Stimulated activated CD8-positive, alpha-beta memory T cell treated with anti-CD3 and anti-CD28 coated beads, Interleukin-7, amount 100 ng/mL, for 48 hours (primary cell): ENCODE measurements at places on chromosomes 7 and 10.

GRCh38 chr10:23512355-23513058 lies 73.6 kb downstream of the OTUD1 start:
- no peak for DNase-seq

- no peak for DNase-seq
Observed at GRCh38 chr7:158051776-158052175, 535.8 kb downstream of the PTPRN2 start.

GRCh38 chr7:105257338-105257737 lies 131.4 kb downstream of the SRPK2 start:
- no peak for DNase-seq

GRCh38 chr10:114026189-114027040 lies 17.3 kb upstream of the ADRB1 start:
- DNase-seq, result no peak

- no peak for DNase-seq
Observed at GRCh38 chr7:87920578-87920977, 13.5 kb upstream of the ADAM22 start.

- DNase-seq, result no peak
Observed at GRCh38 chr7:114567416-114567815, 152.8 kb downstream of the FOXP2 start.

GRCh38 chr10:112875476-112876267 lies 74.4 kb upstream of the TCF7L2 start:
- DNase-seq, result no peak

GRCh38 chr10:97169063-97169462 lies 16.7 kb downstream of the SLIT1 start:
- no peak for DNase-seq

DNA sequence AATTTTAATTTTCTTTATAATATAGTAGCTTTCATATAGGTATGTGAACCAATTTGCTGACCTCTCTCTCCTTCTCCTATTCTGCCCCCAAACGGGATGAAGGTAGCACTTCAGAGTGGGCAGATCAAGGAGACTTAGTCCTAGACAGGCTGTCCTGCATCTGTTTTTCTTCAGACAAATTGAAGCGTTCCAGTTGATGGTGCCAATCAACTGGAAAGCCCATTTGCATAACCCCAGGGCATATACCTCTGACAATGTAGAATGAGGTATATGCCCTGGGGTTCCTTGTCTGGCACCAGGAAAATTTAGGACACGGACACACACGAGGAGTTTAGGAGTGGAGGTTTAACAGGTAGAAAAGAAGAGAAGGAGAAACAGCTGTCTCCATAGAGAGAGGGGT lies 502.9 kb downstream of the HTR7 start:
- DNase-seq, result no peak

DNA sequence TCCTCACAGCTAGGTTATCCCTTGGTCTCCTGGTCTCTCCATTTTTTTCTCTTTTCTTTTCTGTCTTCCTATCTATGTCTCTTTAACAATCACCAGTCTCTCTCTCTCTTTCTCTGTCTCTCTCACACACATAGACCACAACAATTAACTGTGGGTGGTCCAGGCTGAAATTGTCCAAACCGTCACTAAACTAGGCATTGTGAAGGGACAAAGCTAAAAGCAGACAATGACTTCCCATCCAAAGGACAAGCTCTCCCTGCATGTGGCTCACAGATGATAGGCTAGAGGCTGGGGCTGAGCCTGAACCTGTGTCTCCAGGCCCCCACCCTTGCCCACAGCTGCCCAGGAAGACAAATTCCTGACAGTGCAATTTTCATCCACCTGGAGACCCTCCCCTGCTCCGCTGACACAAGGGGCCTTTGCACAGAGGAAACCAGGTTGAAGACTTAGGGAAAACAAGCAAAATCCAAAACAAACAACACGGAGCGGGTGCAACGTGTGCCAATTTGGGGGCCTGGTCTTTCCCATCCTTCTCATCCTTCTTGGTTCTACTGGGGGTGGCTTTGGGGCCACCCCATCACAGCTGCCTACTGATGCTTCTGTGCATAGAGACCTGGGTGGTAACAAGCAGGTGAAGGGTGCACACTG lies 755.4 kb downstream of the GRID1 start:
- no peak for DNase-seq

DNA sequence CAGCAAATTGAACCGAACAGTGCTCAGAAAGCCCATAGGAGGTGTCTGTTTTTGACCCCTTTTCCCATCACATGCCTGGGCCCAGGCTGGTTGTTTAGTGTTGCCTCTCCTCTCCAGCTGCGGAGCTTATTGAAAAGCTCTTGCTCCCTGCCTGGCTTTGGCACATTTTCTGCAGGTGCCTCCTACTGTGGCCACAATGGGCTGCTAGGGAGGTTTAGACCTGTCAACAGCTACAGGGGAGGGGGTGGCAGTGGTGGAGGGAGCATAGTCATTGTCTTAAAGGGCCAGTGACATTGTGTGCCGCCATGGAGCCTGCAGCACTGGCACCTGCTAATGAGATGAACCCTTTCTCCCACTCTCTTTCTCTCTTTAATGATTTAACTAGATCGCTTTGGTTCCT lies 13.2 kb upstream of the ENO4 start:
- no peak for DNase-seq

DNA sequence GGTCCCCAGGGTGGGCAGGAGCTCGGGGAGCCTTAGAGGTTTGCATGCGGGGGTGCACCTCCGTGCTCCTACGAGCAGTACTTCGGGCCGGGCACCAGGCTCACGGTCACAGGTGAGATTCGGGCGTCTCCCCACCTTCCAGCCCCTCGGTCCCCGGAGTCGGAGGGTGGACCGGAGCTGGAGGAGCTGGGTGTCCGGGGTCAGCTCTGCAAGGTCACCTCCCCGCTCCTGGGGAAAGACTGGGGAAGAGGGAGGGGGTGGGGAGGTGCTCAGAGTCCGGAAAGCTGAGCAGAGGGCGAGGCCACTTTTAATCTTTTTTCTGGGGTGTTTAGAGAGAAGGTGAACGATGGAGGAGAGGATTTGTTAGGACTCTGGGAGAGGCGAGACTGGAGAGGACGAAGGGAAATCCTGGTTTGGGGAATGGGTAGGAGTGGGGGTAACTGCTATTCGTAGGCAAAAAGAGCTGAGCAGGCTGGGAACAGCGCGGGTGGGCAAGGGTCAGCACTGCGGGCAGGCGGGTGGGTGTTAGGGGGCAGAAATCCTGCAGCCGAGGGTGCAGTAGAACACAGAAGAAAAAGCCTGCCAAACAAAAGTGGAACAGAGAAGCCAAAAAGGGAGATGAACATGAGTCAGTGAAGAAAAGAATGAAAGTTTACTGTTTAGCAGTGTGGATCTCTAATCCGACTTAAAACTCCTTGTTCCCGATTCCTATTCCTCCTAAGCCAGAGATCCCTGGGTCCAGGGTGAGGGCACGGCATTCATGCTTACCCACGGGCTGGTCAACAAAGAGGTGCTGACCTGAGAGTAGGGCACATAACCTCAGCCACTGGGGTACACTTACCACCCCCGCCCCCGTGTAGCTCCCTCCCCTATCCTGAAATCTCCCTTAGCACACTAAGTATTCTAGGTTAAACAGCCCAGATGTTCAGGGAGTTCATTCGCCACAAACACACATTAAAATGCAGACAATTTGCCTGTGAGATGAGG lies 26.9 kb downstream of the PRSS2 start:
- no peak for DNase-seq

- no peak for DNase-seq
Observed at GRCh38 chr10:34687434-34688210, 127.5 kb downstream of the PARD3 start.

DNA sequence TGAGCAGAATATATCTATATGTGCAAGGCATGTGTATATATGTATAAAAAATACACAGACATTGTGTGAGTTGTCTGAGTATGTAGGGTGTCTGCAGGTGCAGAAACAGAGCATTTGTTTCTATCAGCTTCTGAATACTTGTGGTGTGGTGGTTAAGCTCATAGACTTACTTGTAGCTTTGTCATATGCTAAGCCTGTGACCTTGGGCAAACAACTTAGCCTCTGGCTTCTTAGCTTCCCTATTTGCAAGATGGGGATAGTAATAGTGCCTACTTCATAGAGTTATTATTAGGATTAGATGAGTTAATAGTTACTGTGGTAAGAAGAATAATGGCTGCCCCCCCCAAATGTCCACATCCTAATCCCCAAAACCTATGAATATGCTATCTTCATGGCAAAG lies 28.2 kb upstream of the PAX2 start:
- no peak for DNase-seq

DNA sequence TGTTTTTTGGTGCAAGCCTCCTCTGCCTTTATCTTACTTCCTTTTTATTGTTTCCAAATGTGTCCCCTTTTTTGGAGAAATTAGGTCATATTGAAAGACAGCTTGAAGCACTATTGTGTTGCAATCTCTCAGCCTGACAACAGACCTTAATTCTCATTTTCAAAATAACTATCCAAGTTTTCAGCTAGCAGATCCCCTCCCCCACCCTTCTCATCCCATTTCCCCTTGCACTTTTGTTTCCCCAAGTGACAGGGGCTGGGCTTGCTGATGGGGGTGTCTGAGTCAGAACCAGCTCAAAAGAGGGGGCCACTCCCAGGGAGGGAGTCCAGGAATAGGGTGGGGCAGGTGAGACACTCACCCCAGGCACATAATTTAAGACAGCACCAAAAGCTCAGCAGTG lies 75.3 kb downstream of the MKI67 start:
- DNase-seq, result no peak

DNA sequence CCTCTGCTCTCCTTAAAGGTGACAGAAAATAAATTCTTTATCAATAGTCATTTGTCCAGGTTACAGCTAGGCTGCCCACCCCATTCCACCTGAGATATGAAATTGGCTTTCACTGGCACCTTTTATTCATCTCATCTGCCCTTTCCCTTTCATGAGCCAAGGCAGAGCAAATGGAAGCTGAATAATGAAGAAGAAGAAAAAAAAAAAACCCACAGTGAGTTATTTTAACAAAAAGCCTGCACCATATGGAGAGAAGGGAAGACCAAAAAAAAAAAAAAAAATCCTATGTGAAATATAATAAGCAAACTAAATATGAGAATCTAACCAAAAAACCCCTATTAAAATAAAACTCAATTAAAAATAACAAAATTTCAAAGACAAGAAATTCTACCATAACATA lies 59.2 kb downstream of the CHCHD3 start:
- no peak for DNase-seq

DNA sequence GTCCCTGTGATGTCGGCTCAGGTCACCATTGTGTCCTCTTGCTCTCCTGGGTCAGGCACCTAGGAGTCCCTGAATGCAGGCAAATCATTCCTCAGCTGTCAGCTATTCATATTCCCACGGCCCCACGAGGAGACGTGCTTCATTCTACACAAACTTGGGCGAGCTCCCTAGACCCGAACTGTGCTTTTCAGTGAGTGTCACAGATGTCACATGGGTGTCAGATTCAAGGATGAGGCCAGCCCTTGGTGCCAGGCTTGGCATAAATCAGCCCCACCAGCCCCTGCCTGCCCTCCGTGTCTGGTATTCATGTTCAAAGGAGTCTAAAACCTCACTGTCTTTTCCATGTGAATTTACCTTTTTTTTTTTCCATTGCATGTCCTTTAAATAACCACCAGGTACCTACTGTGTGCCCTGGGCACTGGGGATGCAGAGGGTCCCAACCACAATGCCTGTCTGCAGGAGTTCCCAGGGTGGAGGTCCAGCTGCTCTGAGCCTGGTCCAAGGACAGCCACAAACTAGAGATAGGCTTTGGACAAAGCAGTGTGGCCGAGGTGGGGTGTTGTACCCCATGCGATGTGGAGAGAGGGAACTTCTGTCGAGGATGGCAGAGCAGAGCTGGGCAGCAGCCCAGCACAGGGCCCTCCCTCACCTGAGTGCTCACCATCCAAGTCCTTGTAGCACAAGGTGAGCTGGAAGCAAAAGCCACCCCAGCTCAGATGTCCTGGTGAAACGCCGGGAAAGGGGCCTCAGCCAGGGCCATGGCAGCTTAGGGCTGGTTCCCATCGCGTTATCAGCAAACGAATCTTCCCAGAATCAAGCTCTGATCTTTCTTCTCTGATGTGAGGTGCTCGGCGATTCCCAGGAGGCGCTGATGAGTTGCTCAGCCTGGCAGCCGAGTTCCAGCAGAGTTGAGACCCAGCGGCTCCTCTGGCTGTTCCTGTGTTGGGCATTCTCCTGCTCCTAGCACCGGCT lies 611.9 kb downstream of the PTPRN2 start:
- no peak for DNase-seq

GRCh38 chr10:23395017-23395416 lies 43.9 kb upstream of the OTUD1 start:
- no peak for DNase-seq

- no peak for DNase-seq
Observed at GRCh38 chr10:77230194-77230593, 407.4 kb downstream of the KCNMA1 start.

DNA sequence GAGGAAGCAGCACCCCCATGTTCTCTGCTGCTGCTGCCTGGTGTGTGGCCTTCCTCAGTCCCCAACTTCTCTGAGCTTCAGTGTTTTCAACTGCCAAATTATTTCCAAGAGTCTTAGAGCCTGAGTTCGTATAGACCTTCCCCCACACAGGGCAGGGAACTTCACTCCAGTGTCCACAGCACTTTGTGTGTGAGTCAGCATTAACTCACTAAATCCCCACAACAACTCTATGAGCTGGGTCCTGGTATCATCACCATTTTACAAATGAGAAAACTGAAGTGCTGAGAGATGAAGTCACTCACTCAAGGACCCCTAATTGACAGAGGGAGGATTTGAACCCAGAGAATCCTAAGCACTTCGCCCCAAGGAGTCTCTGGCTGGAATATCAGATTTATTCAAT lies 48.3 kb downstream of the ADCYAP1R1 start:
- no peak for DNase-seq

- no peak for DNase-seq
Observed at GRCh38 chr10:132892004-132892403, 50.4 kb downstream of the CFAP46 start.

- DNase-seq, result no peak
Observed at GRCh38 chr7:131159961-131160361, 167.7 kb upstream of the MKLN1 start.

DNA sequence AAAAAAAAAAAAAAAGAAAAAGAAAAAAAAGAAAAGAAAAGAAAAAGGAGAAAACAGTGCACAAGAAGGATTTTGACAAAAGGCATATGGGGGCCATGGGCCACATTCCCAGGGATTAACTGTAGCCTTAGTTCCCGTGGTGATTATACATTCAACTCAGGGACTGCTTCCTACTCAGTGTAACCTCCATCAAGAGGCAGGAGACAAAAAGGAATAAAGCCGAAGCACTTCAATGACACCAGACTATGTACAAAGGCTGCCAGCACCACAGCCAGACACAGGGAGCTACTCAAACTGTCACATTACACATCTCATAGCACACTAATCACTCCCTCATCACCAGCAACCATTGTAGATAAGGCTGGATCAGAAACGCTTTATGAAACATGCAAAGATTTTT lies 5.1 kb upstream of the PMPCB start:
- no peak for DNase-seq

- no peak for DNase-seq
Observed at GRCh38 chr10:64261092-64261491, 739.9 kb downstream of the REEP3 start.
